ENCODE measurements at places on chromosomes 7 and 10.

- no peaks in the 10 kb centered on the region for H3K4me1 ChIP-seq
- no peak for DNase-seq
- no peaks in the 10 kb centered on the region for H3K27me3 ChIP-seq
- H3K4me3 ChIP-seq: no peak overlapping the region
- H3K27ac ChIP-seq: no peak overlapping the region
These were observed 124.7 kb downstream of the DGKB start for GRCh38 chr7:14777806-14778205.

GRCh38 chr10:108561649-108562048, 1361.7 kb downstream of the XPNPEP1 start:
- no peaks in the 10 kb centered on the region for H3K27me3 ChIP-seq
- H3K4me3 ChIP-seq: no peak overlapping the region
- H3K36me3 ChIP-seq: no peaks in the 10 kb centered on the region
- peaks cover 10% of the 10 kb centered on the region for H3K4me1 ChIP-seq
- no peak for DNase-seq

- H3K27ac ChIP-seq: no peak overlapping the region
- H3K36me3 ChIP-seq: no peaks in the 10 kb centered on the region
- no peak overlapping the region for H3K4me3 ChIP-seq
- H3K27me3 ChIP-seq: no peaks in the 10 kb centered on the region
- no peak for DNase-seq
- no peaks in the 10 kb centered on the region for H3K4me1 ChIP-seq
These were observed 367.1 kb downstream of the DPP6 start for GRCh38 chr7:154419344-154419743.

- H3K4me3 ChIP-seq: no peak overlapping the region
- H3K27me3 ChIP-seq: no peaks in the 10 kb centered on the region
- peak overlapping the region; percentile 49 for H3K27ac ChIP-seq
- peak; percentile 40 for DNase-seq
- no peaks in the 10 kb centered on the region for H3K36me3 ChIP-seq
- H3K4me1 ChIP-seq: no peaks in the 10 kb centered on the region
These were observed 62.1 kb downstream of the TPST1 start for GRCh38 chr7:66267249-66267648.

- no peaks in the 10 kb centered on the region for H3K36me3 ChIP-seq
- no peak for DNase-seq
- peaks cover 15% of the 10 kb centered on the region for H3K4me1 ChIP-seq
- H3K4me3 ChIP-seq: no peak overlapping the region
- no peaks in the 10 kb centered on the region for H3K27me3 ChIP-seq
These were observed 57.5 kb downstream of the PWWP2B start for GRCh38 chr10:132454296-132455198.

- no peak for DNase-seq
- H3K27me3 ChIP-seq: no peaks in the 10 kb centered on the region
- H3K36me3 ChIP-seq: no peaks in the 10 kb centered on the region
- H3K27ac ChIP-seq: no peak overlapping the region
- H3K4me1 ChIP-seq: no peaks in the 10 kb centered on the region
These were observed 43.5 kb upstream of the UCN3 start for GRCh38 chr10:5321273-5321672.

DNA sequence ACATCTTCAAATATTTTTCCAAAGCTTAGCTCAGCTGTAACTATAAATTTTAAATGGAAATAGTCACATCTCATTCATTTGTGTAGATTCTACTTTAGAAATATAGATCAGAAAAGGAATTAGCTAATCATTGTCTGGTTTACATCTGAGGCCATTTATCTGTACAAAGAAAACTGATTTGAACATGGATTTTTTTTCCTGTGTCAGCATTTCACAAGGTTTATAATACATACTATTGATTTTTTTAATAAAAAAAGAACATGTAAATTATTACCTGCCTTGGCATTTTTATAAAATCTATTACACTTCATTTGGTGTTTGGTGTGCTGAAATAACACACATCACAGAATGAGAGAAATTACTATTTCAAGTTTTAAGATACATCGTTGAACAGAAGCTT, 3.5 kb upstream of the GPR37 start:
- H3K36me3 ChIP-seq: no peaks in the 10 kb centered on the region
- no peak overlapping the region for H3K4me3 ChIP-seq
- no peak overlapping the region for H3K27ac ChIP-seq
- no peaks in the 10 kb centered on the region for H3K27me3 ChIP-seq
- no peak for DNase-seq

GRCh38 chr7:73429215-73429614, 4.4 kb upstream of the FZD9 start:
- H3K27ac ChIP-seq: no peak overlapping the region
- H3K4me3 ChIP-seq: no peak overlapping the region
- no peaks in the 10 kb centered on the region for H3K36me3 ChIP-seq
- H3K27me3 ChIP-seq: no peaks in the 10 kb centered on the region

DNA sequence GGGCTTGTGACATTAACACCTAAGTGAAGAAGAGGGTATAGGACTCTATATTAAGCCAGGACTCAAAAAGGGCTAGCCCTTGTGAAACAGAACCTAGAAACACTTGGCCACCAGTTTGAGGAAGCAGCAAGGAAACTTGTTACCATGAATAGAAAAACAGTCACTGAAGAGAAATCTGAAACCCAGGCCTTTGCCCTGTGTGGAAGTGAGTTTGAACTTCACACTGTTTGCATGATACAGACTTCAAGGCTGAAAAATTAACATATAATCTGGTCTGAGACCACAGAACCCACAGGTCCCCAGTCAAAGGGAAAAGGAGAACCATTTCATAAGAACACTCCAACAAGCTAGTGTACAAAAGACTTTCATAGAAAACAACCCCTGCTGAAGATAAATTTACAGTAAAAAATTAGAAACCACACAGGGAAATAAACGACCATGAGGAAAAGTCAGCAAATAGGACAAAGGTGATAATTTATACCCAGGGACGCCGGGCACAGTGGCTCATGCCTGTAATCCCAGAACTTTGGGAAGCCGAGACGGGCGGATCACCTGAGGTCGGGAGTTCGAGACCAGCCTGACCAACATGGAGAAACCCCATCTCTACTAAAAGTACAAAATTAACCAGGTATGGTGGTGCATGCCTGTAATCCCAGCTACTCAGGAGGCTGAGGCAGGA, 76.1 kb downstream of the SKIDA1 start:
- no peaks in the 10 kb centered on the region for H3K36me3 ChIP-seq
- H3K4me3 ChIP-seq: no peak overlapping the region
- H3K27me3 ChIP-seq: no peaks in the 10 kb centered on the region
- no peaks in the 10 kb centered on the region for H3K4me1 ChIP-seq
- no peak overlapping the region for H3K27ac ChIP-seq

DNA sequence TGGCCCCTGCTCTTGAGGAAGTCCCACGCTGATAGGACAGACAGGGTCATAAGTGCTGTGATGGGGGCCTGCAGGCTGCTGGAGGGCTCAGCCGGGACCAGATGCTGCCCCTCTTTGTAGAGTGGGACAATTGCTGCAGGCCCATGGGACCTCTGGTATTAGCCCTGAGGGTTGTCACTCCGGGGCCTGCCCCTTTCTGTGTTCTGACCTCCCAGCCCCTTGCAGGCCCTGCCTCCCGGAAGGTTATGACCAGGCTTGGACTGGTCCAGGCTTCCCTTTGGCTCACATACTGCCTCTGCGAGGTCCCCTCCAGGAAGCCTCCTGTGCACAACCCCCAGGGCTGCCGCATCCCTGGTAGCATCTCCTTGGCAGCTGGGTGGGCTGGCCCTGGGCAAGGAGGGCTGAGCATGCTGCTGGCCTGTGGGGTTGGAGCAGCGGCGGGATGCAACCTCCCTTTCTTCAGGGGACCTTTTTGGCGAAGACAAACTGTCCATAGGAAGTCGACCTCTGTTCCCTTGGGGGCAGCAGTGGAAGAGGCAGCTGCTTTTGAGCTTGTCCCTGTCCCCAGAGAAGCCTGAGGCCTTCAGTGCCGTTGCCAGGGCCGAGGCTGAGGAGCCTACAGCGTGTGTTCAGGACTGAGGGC, 8.8 kb downstream of the LIMK1 start:
- peak overlapping the region; percentile 71 for H3K4me3 ChIP-seq
- DNase-seq: no peak
- peaks cover 12% of the 10 kb centered on the region for H3K4me1 ChIP-seq
- peaks cover 3% of the 10 kb centered on the region for H3K36me3 ChIP-seq
- H3K27me3 ChIP-seq: no peaks in the 10 kb centered on the region
- peak overlapping the region; percentile 4 for H3K27ac ChIP-seq

DNA sequence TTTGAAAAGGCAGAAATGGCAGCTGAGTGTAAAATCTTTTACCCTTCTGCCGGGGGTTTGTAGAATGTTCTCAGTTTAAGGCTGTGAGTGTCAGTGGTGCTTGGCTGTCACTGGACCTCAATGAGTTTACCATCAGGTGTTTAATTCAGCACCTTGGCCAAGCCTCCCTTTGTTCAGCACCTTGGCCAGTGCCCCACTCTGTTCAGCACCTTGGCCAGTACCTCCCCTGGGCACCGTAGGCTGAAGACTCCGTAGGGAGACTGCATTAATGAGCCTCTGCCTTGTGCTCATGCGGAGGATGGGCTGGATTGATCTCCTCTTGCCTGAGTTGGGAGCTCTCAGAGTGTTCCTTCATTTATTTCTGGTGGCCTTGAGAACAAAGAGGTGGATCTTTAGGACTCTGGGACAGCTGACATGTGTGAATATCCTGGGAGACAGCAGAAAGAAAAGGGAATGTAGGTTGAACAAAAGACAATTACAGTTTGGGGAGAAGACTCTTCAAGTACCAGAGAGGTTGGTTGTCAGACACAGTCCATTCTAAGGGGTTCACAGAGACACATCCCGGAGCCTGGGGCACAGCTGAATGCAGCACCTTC, 1.6 kb downstream of the FAM24A start:
- no peaks in the 10 kb centered on the region for H3K36me3 ChIP-seq
- no peak overlapping the region for H3K27ac ChIP-seq
- no peaks in the 10 kb centered on the region for H3K4me1 ChIP-seq
- H3K27me3 ChIP-seq: no peaks in the 10 kb centered on the region
- DNase-seq: no peak
